Left cardiac atrium (tissue), 4 donors: ENCODE measurements at places on chromosomes 11 and 22. TPM values are rescaled to one million over a fixed set of nuclear protein-coding genes. Genes with fewer than 3 reads are reported as not detected.

DNA sequence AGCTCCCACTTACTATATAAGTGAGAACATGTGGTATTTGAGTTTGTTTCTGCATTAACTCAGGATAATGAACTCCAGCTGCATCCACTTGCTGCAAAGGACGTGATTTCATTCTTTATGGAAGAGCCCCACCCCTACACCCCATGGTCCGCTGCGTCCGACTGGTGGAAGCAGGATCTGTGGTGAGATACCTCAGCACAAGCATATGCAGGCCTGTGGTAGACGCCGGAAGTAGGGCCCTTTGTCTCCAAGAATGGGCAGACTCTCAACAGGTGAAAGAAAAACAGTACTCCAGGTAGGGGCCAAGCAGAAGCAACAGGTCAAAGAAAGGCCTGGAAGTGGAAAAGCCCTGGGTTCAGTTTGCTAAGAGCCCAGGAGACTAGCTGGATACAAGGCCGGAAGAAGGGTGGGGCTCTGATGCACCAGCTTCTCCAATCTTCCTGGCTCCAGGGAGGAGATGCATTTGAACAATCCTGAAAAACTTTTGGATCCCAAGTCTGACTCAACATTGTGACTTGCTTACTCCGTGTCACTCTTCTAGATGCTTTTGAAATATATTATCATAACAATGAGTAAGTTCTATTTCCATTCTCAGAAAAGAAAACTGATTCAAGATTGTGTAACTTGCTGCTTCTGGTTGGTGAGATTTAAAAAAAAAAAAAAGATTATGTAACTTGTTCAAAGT lies 30.4 kb downstream of the NEAT1 start:
- DNase-seq, result peak; percentile 42

DNA sequence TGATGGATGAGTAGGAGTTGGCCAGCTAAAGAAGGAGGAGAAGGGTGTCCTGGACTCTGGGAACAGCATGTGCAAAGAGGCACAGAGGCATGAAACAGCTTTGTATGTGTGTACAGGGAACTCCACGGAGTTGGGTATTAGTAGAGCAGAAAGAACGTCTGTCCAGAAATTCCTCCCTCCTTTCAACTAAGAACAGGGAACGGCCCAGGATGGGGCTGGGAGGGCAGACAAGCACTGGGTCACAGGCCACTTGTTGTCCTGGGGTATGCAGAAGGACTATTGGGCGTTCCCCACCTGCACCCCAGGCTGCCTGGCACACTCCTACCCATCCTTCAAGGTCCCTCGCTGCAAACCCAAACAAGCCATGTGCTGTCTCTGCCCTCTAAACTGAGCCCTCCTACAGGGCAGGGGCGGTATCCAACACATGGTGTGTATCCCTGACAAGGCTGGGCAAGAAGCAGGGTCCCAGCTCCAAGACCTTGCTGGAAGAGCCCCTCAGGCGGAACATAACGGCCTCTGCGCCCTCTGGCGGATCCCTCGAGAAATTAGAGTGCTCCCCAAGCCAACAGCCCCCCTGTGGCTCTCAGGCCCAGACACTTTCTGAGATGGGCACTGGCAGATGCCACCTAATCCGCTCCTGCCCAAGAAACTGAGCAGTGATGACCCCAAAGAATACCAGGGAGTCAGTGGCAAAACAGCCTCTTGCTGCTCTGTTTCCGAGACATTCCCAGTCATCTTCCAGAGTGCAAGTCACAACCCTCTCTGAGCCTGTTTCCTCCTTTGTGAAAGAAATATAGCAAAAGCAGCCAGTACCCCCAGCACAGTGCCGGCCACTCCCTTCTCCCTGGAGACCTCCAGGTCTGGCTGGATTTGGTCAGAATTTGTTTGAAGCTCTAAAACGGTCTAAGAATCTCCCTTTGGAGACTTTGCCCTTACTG lies 1.6 kb upstream of the ELFN2 start:
- peak; percentile 53 for DNase-seq

- no peak for DNase-seq
Observed at GRCh38 chr11:64577202-64577601, 13.8 kb upstream of the SLC22A12 start.

DNA sequence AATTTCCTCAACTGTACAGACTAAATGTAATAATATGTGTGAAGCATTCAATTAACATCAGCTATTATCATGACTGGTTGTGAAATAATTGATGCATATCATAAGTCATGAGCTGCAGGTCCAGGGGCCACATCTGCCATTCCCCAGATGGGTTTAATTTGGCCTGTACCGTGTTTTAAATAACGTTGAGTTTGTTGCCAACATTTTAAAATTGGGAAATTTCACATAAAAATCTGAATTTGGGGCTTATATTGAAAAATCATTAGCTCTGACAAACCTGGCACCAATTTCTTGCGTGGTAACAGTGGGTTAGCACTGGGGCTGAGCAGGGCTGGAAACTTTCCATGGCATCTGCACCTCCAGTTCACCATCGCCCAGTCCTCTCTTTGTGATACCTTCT lies 193.9 kb downstream of the SNX19 start:
- DNase-seq, result no peak

DNA sequence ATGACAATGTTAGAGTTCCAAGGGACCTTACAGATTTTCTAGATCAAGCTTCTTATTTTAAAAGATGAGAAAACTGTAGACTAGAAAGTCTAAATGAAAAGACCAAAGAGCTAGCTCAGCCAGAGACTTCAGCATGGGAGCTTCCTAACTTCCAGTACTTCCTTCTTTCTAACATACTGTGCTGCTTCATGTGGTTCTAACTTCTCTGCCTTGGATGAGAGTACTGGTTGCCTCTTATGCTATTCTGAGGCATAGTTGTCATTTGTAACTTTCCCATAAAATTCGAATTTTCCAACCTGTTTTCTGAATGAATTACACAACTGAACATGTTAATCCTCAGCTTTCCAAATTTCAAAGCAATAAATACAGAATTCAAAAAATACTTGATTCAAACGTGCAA lies 1.8 kb downstream of the MTMR2 start:
- no peak for DNase-seq

GRCh38 chr11:9004183-9004926 lies 554 bp upstream of the NRIP3 start:
- no peak for DNase-seq

- peak; percentile 74 for DNase-seq
Observed at GRCh38 chr11:75313513-75314272, 37.8 kb downstream of the ARRB1 start.

- no peak for DNase-seq
Observed at GRCh38 chr22:27740202-27740748, 61.3 kb downstream of the MN1 start.

DNA sequence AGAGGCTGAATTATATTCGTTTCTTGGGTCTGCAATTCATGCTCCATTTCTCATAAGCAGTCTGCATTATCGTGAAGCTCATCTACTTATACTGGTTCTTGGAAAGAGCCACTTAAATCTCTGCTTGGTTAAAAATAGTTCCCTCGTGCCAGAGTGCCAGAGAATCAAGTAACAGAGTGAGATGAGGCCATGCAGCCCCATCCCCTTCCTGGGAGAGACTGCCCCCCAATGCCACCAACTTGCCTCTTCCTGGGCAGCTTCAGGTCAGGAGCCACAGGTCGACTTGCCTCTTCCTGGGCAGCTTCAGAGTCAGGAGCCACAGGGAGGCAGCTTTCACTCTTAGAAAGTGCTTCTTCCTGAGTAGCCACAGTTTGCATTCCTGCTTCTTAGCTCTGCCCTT lies 223.9 kb upstream of the ZBED5 start:
- no peak for DNase-seq

- DNase-seq, result no peak
Observed at GRCh38 chr11:46345881-46346484, 1.3 kb upstream of the DGKZ start.

- DNase-seq, result peak; percentile 28
Observed at GRCh38 chr11:4459500-4459899, 10.4 kb downstream of the OR52K2 start.

DNA sequence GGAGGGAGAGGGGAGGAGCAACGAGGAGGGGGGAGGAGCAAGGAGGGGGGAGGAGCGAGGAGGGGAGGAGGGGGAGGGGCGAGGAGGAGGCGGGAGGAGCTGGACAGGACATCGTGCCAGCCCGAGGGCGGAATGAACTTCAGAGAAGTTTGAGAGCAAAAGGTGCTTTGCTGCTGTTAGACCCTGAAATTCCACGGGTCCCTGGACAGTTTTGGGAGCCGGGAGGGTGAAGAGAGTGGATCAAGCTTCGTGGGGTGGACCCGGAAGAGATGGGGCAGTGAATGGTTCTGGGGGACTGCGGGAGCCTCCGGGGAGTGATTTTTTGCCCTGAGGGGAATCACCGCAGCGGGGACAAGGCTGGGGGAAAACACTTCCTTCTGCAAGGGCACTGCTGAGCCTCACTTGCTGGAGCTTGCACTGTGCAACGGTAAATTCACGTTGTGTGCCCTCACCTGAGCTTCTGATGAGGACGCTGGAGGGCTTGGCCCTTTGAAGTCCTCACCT lies 10.7 kb upstream of the NLRP6 start:
- DNase-seq, result peak; percentile 47

DNA sequence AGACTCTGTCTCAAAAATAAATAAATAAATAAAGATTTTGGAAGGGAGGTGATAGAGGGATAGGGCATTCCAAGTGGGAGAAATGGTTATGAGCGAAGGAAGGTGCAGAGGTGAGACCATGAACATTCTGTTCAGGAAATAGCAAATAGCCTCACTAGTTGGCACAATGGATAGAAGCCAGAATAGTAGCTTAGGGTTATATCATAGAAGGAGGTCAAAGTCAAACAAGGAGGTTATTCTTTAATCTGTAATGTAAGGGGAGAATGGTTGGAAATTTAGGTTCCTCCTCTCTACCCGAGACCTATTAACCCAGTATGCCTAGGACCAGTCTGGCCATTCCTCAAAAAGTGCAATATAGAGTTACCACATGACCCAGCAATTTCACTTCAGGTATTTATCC lies 275.8 kb downstream of the MN1 start:
- DNase-seq, result no peak

GRCh38 chr22:39494471-39495120 lies 7.5 kb upstream of the MIEF1 start:
- DNase-seq, result no peak

DNA sequence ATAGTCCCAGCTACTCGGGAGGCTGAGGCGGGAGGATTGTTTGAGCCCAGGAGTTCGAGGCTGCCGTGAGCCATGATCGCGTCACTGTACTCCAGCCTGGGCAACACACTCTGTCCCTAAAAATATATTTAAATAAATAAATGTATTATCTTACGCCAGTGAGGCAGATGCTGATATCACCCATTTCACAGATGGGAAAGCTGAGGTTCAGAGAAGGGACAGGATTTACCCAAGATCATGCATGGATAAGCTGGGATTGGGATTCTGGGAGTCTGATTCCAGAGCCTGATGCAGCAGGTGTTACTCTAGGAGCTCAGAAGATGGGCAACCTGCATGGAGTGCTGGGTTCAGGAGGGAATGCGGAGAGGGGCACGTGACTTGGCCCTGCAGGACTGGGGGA lies 17.8 kb downstream of the SGSM1 start:
- no peak for DNase-seq

The RASD2 gene
- total RNA-seq, result 2.7 TPM

The MIEF1 gene
- total RNA-seq, result 18.1 TPM

The TSSK2 gene
- not detected for total RNA-seq

The TNNI2 gene
- 0.52 TPM for total RNA-seq
